NCI-H82 (cell line): ENCODE measurements at places on chromosomes 7 and 10.

- DNase-seq, result no peak
Measured at GRCh38 chr10:43071865-43072650, 4.8 kb upstream of the RET start.

GRCh38 chr10:11448545-11449244 is 162.8 kb downstream of the USP6NL start:
- DNase-seq, result no peak

GRCh38 chr7:5671046-5671445 is 110.4 kb downstream of the RNF216 start:
- peak; percentile 17 for DNase-seq

DNA sequence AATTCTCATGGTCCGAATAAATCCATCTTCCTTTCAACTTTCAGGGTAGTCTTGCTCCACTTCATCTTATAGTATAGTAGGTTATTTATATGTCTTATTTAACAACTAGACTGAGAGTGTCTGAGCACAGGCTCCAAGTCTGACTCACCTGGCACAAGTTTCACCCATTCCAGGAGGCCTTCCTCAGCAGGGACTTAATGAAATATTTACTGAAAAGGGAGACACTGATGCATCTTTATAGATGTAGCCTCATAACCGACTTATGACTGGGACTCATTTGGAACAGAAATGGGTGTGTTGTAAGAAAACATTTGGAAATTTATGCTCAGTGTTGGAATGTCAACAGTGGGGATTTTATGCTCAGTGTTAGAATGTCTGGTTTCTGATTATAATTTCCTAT is 59.9 kb downstream of the CH25H start:
- DNase-seq, result no peak

DNA sequence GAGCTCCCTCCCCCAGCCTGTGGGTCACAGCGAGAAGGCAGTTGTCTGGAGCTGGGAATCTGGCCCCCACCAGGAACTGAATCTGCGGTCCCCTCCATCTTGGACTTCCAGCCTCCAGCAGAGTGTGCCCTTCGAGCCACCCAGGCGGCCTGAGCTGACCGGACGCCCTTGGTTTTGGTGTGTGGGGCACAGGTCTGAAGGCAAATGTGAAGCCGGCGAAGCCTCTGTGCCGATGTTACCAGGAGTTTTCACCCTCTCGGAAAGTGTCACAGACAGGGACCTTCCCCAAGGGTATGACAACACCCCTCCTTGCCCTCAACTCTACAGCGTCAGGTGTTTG is 109.1 kb downstream of the DNAJB6 start:
- no peak for DNase-seq

- no peak for DNase-seq
Measured at GRCh38 chr7:127870231-127870907, 160.9 kb downstream of the LRRC4 start.

GRCh38 chr7:33685981-33686683 is 219.2 kb upstream of the BMPER start:
- no peak for DNase-seq

- DNase-seq, result no peak
Measured at GRCh38 chr7:105413887-105414437, 25.2 kb upstream of the SRPK2 start.

- peak; percentile 35 for DNase-seq
Measured at GRCh38 chr10:79084012-79084971, 15.5 kb downstream of the ZMIZ1 start.

GRCh38 chr7:156058248-156058647 is 246.0 kb upstream of the SHH start:
- no peak for DNase-seq

- DNase-seq, result no peak
Measured at GRCh38 chr7:17710312-17710711, 230.0 kb downstream of the SNX13 start.

- DNase-seq, result no peak
Measured at GRCh38 chr10:94366382-94366781, 3.6 kb upstream of the NOC3L start.

DNA sequence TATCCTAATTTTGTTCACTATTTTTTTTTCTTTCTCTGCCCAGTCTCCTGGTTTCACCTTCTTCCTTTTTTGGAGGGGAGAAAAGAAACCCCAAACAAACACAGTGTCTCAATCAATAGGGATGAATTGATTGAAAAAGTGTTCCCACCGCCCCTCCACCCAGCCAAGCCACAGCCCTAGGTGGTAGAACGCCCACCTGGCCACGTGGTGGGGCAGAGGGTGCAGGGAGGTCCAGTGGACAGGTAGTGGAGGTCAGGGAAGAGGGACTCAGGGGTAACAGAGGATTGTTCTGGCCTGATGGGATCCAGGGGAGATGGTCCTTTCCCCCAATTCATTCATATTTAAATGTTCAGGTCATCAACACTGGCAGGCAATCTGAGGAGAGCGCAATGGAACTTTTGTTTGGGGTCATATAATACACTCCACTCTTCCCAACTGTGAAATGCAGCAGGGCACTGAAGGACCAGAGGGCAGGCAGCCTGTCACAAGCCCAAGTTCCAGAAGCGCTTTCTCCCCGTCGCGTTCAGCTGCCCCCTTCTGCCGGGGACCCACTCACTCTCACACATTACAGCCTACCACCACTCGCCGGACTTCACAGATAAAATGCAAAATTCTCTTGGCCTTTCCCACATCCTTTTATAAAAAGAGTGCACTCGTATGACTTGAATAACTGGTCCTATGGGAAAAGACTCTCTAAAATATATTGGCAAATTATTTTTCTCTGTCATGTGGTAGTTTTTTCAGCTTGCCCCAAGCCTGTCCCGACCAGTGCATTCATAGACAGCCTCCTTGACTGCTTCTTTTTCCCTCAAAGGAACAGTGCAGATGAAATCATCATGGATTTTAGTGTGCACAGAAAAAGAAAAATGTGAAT is 1.6 kb downstream of the INHBA start:
- peak; percentile 10 for DNase-seq

- DNase-seq, result no peak
Measured at GRCh38 chr10:125012851-125013528, 71.1 kb downstream of the ZRANB1 start.

GRCh38 chr7:101901661-101902491 is 84.5 kb downstream of the CUX1 start:
- DNase-seq, result no peak

GRCh38 chr10:103692436-103692951 is 162.9 kb downstream of the SH3PXD2A start:
- peak; percentile 35 for DNase-seq

DNA sequence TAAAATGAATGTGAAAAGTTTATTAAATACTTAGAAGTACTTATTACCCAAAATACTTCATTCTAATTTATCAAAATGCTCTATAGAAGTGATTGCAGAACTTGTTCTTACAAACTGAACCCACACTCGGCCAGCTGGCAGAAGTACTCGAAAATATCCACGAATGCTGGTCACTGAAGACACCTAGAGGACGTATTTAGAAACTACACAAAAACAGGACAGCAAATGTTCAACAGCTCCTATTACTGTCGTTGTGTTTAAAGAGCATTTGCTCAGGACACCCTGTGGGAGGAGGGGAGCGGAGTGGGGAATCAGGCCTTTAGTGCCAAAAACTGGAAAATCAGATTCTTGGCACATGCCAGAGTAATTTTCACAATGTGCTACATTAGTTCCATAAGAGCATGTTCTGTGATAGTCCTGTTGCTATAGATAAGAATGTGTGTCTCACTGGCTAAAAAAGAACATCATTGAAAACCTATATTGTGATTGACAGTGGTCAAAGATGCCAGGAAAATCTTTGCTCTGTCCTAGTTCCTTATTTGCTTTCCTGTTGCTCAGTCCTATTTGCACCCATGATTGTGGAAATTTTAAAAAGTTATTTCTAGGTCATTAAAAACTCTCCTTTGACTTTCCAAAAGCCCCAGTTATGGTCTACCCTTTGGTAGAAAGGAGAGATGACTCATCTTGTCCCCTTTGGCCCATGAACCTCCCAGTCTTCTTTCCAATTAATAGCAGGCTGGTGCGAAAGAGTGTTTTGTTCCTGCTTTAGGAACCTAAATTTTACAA is 49.0 kb upstream of the NRBF2 start:
- peak; percentile 69 for DNase-seq

DNA sequence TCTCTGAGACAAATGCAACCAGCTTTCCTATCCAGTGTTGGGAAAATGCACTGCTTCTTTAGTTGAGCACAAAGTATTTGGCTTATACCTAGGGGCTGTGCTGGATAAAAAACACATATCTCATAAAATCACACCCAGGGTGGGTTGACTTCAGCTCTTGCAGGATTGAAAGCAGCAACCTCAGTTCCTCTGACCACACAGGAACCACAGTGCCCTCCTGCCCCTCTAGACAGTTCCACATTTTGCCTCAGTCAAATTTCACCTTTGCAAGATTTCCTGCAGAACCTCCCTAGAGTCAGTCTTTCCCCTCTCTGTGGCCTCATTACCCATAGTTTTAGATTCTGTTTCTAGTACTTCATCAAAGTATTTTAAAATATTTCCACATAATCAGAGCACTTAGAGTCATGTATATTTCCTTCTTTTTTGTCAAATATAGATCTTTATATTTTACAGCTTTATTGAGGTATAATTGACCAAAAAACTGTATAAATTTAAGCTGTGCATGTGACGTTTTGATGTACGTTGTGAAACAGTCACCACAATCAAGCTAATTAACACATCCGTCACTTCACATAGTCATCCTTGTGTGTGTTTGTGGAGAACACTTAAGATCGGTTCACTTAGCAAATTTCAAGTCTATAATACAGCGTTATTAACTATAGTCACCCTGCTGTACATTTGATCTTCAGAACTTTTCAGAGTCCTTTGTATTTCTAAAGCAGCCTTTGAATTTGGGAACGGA is 37.0 kb upstream of the EGR2 start:
- DNase-seq, result no peak

- DNase-seq, result no peak
Measured at GRCh38 chr10:60578217-60578616, 188.5 kb upstream of the ANK3 start.

GRCh38 chr7:107850643-107851042 is 40.3 kb upstream of the DLD start:
- no peak for DNase-seq

- DNase-seq, result peak; percentile 92
Measured at GRCh38 chr10:120480065-120480600, 23.1 kb downstream of the PLPP4 start.

- DNase-seq, result no peak
Measured at GRCh38 chr10:132516771-132517725, 20.5 kb upstream of the INPP5A start.

DNA sequence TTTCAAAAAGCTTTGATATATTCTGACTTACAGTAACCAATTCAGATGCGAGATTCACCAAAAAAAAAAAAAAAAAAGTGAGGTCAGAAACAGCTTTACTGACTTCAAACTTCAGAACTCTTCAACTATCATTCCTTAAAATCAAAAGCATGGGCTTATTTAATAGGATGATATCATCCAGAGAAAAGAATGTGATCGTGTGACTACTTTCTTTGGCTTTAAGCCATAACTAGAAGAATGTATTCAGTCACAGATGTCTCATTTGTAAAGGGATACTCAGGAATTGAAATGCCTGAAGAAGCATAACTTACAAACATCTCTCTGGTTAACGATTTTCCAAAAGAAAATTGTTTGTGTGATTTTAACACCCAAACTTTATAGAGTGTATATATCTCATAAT is 11.5 kb downstream of the TPK1 start:
- no peak for DNase-seq

DNA sequence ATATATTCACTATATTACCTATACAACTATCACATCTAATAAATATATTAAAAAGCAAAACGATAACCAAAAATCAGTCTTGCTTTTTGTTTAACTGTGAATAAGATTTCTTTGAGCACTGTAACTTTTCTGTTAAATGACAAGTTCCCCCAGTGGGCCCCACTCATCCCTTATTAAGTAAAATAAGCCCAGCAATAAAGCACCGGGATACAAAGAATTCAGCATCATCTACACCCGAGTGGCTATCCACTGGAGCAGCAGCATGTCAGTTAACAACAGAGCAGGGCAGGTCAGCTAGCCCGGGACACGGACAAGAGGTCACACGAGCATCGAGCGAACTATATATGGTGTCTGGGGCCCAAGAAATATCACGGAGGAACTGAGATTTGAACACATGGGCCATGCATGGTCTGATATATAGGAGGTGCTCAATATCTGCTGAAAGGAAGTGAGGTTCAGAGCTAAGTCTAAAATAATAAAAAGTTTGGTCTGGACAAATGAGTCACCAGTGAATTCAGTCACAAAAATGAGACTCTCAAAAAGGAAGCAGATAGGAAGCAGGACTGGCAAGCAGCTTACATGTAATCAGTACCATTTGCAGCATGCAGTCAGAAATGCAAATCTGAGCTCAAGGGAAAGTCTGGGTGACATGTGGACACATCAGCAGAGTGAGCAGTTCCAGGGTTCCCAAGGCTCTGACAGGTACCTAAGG is 4.1 kb downstream of the ERCC6 start:
- DNase-seq, result no peak

DNA sequence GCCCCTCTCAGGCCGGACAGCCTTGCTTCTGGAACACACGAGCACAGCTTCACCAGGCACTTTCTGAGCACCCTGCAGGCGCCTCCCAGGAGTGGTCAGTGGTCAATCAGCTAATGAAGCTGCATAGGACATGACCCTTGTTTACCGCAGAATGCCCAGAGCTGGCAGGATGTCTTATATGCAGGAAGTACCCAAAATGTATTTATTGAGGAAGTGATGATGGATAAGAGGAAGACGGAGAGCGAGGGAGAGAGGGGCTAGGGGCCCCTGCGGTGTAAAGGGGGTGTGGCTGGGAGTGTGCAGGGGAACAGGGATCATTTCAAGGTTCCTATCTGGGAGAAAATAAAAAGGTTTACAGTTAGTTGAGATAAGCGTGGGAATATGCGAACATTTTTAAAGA is 3.3 kb downstream of the CYP2E1 start:
- DNase-seq, result no peak
